Upper lobe of left lung (tissue), 6 donors: ENCODE measurements at places on chromosomes 2 and 18. TPM values are rescaled to one million over a fixed set of nuclear protein-coding genes. Genes with fewer than 3 reads are reported as not detected.

The CHMP1B gene
- total RNA-seq: 29.3 TPM

The MBOAT2 gene
- 21.3 TPM for total RNA-seq

The CD302 gene
- total RNA-seq: 95.0 TPM

The AKAIN1 gene
- total RNA-seq: not detected

The BCL11A gene
- total RNA-seq: 4.3 TPM

The RNF138 gene
- total RNA-seq: 34.5 TPM
